Tibial artery (tissue), 4 donors: ENCODE measurements at places on chromosomes 12 and 14.

DNA sequence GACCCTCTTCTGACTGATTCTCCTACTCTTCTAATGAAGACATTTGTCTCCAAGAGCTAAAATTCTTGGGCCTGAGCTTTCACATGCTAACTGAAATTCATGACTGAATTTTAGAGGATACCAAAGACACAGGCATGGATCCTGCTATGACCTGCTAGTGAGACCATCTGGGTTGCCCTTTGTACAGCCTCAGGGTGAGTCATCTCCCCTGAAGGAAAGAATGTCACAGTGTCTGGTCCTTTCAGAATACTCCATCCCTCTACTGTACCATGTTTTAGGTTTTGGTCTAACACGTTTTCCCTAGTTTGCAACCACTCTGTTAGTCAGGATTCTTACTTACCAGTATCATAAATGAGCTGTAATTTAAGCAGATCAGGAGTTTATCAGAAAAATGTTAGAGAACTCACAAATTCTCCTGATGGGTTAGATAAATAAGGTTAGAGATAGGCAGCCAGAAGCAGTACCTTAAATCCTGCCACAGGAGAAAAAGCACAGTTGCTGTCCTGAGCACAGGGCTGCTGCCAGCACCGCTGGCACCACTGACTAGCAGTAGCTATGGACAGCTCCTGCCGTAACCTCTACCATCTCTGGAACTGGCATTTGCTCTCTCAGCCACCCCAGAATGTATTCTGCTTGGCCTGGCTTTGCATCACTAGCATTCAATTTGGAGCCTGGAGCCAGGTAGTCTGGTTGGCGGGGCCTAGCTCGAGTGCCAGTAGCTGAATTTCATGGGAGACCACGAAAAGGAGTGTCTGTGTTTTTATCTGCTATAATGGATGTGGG, 127.6 kb downstream of the ANO6 start:
- no peak for DNase-seq

- DNase-seq, result no peak
Measured at GRCh38 chr12:63848450-63848849, 4.0 kb downstream of the SRGAP1 start.

GRCh38 chr14:66237741-66238140, 248.4 kb upstream of the CCDC196 start:
- no peak for DNase-seq

- DNase-seq, result no peak
Measured at GRCh38 chr12:3869865-3870264, 3.3 kb downstream of the PARP11 start.

GRCh38 chr12:47360093-47360480, 280.3 kb upstream of the AMIGO2 start:
- DNase-seq, result no peak
